Large intestine (tissue), 12 donors: ENCODE measurements at places on chromosomes 16 and 17. TPM values are rescaled to one million over a fixed set of nuclear protein-coding genes. Genes with fewer than 3 reads are reported as not detected.
A peak's percentile ranks its signal among the peaks of the same experiment; 100 is the strongest.

Gene KCNH4
- polyA plus RNA-seq = 0.36 TPM

Gene CDRT15L2
- polyA plus RNA-seq = not detected

Gene SDK2
- polyA plus RNA-seq = 0.94 TPM

Gene CCL16
- polyA plus RNA-seq = 0.19 TPM

Gene ZNF750
- polyA plus RNA-seq = 0.18 TPM

Gene GAS7
- 24.4 TPM for polyA plus RNA-seq

Gene TERB1
- 0.09 TPM for polyA plus RNA-seq

Gene TLCD3A
- 26.5 TPM for polyA plus RNA-seq

Gene RGS11
- 6.6 TPM for polyA plus RNA-seq

Gene HIC1
- 15.9 TPM for polyA plus RNA-seq

Gene NLRC5
- 11.1 TPM for polyA plus RNA-seq

Gene UMOD
- polyA plus RNA-seq = not detected

GRCh38 chr17:2814049-2814448, 17.8 kb downstream of the RAP1GAP2 start:
- peaks cover 5% of the 10 kb centered on the region for H3K4me1 ChIP-seq
- no peaks in the 10 kb centered on the region for H3K27me3 ChIP-seq
- H3K36me3 ChIP-seq = no peaks in the 10 kb centered on the region

DNA sequence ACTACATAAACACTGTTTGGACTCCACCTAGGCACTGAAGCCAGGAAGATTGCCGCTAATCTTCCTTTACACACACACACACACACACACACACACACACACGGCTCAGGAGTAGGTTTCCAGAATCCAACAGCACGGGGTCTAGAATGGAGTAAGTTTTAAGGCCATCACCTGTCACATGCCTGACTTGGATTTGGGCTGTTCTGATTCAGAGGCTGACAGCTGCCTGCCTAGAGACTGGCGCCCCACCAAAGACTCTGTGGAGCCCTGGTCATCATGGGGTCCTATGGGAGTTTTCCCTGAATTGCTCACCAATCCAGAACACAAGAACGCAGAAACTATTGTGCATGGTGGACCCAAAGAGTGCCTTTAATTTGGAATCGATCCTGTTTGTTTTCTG, 10.9 kb downstream of the CDRT4 start:
- no peak for DNase-seq
- H3K27ac ChIP-seq = no peak overlapping the region
- peaks cover 25% of the 10 kb centered on the region for H3K4me1 ChIP-seq
- H3K4me3 ChIP-seq = no peak overlapping the region
- peaks cover 7% of the 10 kb centered on the region for H3K36me3 ChIP-seq

DNA sequence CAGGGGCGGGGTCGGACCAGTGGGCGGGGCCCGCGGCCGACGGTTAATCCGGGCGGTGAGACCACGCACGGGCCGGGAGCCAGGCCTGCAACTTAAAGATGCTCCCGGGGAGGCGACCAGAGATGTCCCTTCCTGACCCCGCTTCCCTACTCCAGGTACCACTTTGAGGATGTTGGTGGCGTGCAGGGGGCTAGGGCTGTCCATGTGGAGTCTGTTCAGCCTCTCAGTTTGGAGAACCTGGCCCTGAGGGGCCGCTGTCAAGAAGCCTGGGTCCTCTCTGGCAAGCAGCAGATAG, 580 bp downstream of the RANGRF start:
- no peak for DNase-seq
- peak overlapping the region; percentile 84 for H3K4me3 ChIP-seq
- no peaks in the 10 kb centered on the region for H3K36me3 ChIP-seq
- peak overlapping the region; percentile 75 for H3K27ac ChIP-seq
- peaks cover 10% of the 10 kb centered on the region for H3K4me1 ChIP-seq

DNA sequence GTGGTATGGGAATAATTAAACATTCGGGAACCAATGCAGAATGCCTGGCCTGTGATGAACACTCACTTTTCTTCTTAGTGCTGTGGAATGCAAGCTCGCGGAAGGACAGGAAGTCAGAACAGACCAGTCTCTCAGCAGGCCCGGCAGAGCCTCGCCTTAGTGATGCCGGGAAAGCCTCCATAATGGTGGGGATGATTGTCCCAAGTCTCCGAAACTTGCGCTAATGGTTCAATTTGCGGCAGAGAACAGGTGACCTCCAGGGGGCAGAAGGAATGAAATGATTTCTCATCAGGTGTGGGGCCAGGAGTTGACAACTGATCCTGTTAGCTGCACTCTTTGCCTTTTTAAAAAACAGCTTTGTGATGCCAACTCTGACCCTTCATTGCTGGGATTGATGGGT, 170.6 kb downstream of the GSG1L start:
- no peaks in the 10 kb centered on the region for H3K4me1 ChIP-seq
- DNase-seq = no peak
- no peak overlapping the region for H3K27ac ChIP-seq

- no peaks in the 10 kb centered on the region for H3K36me3 ChIP-seq
- H3K27ac ChIP-seq = no peak overlapping the region
- DNase-seq = no peak
- H3K4me3 ChIP-seq = no peak overlapping the region
These were observed 674.0 kb upstream of the SOX9 start for GRCh38 chr17:71446645-71447437.

DNA sequence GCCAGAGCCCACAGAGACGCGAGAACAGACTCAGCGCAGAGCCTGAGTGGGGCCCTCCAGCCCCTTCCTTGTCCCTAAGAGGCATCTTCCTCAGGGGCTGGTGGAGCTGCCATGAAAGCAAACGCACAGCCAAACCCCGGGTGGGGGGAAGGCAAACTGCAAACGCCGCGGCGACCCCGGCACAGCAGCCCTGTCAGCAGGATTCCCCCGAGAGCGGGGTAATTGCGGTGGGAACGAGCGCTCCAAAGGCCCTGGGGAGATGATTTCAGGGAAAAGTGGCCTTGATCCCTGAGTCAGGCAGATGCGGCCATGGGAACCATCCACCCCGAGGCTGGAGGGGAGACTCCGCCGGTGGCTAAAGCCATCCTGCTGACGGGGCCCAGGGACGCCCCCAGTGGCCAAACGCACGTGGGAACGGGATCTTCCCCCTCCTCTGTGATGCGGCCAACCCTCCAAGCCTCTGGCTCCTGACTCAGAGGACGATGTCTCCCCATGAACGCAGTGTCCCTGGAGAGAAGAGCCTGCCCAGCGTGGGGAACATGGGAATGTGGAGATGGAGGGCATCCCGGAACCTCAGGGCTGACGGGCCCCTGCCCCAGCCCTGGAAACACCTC, 25.1 kb downstream of the SLC7A5 start:
- no peak overlapping the region for H3K4me3 ChIP-seq
- DNase-seq = no peak
- peaks cover 3% of the 10 kb centered on the region for H3K36me3 ChIP-seq
- H3K27me3 ChIP-seq = no peaks in the 10 kb centered on the region
- H3K27ac ChIP-seq = peak overlapping the region; percentile 78

GRCh38 chr17:77768248-77768852, 190.2 kb upstream of the TNRC6C start:
- H3K36me3 ChIP-seq = no peaks in the 10 kb centered on the region
- no peaks in the 10 kb centered on the region for H3K4me1 ChIP-seq
- no peak overlapping the region for H3K27ac ChIP-seq
- no peak overlapping the region for H3K4me3 ChIP-seq
- DNase-seq = no peak
- peaks cover 40% of the 10 kb centered on the region for H3K27me3 ChIP-seq

- H3K4me1 ChIP-seq = peaks cover 41% of the 10 kb centered on the region
- peak overlapping the region; percentile 96 for H3K4me3 ChIP-seq
- H3K36me3 ChIP-seq = peaks cover 19% of the 10 kb centered on the region
- no peaks in the 10 kb centered on the region for H3K27me3 ChIP-seq
- peak; percentile 77 for DNase-seq
These were observed 2.5 kb downstream of the MSRB1 start for GRCh38 chr16:1940273-1941161.

- no peak overlapping the region for H3K27ac ChIP-seq
- H3K4me1 ChIP-seq = peaks cover 16% of the 10 kb centered on the region
- DNase-seq = no peak
- H3K27me3 ChIP-seq = no peaks in the 10 kb centered on the region
These were observed 56.4 kb upstream of the SLC25A19 start for GRCh38 chr17:75345514-75346167.

- no peak for DNase-seq
- H3K27ac ChIP-seq = no peak overlapping the region
- H3K4me3 ChIP-seq = no peak overlapping the region
- H3K27me3 ChIP-seq = no peaks in the 10 kb centered on the region
- H3K4me1 ChIP-seq = no peaks in the 10 kb centered on the region
These were observed 18.5 kb downstream of the TOP2A start for GRCh38 chr17:40399185-40399584.

GRCh38 chr17:42414704-42415409, 8.2 kb downstream of the CAVIN1 start:
- no peak for DNase-seq
- H3K4me1 ChIP-seq = no peaks in the 10 kb centered on the region
- no peak overlapping the region for H3K27ac ChIP-seq
- H3K36me3 ChIP-seq = no peaks in the 10 kb centered on the region
- H3K27me3 ChIP-seq = no peaks in the 10 kb centered on the region

DNA sequence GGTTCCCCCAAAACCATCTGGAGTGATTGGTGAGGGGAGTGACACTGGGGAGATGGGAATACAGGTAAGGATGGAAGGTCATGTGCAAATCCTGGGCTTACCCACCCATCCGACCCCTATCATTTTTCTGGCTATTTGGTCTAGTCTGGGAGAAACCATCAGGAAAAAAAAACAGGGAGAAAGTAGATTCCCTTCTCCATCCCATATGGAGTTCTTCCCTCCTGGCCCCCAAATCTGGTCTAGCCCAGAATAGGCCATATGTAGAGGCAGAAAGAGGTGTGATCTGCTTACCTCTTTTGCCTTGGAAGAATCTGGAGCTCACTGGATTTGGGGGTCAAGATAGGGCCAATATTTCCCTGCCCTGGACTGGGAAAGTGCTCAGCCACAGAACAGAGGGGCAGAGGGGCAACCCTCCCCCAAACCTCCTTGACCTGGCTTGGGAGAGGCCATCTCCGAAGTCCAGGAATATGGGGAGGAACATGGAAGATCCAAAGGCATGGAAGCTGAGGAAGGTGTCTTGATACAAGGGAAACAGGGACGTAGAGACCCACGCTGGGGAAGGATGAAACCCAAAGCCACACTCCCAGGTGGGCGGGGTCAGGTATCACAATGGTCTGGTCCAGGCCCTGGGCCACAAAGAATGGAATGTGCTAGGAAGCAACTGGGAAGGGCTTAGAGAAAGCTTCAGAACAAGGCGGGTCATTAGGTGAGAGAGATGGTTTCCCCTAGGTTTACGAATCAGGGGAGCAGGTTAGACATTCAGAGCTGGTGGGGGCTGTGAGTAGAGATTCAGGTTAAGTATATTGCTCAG, 16.2 kb downstream of the CHRNB1 start:
- H3K4me1 ChIP-seq = peaks cover 6% of the 10 kb centered on the region
- no peaks in the 10 kb centered on the region for H3K27me3 ChIP-seq
- no peak for DNase-seq
- no peak overlapping the region for H3K4me3 ChIP-seq
